NB4 (cell line): ENCODE measurements at places on chromosomes 7 and 10.
A peak's percentile ranks its signal among the peaks of the same experiment; 100 is the strongest.

- no peak for DNase-seq
These were observed 27.2 kb downstream of the CHST15 start for GRCh38 chr10:124066126-124066700.

DNA sequence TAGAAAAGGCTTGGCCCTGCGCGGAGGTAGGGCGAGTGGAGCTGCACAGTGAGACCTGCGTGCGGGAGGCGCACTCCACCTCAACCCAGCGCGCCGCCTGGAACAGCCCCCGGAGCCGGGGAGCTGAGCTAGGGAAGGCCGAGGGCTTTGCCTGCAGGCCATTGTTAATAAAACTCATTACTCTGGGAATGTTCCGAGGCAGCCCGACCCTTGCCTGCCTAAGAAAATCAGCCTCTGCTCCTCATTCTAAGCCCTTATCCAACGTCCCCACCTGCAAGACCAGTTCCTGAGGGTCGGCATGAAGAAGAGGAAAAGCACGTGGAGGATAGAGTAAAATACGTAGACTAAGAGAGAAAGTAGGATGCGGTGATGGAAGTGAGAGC, 55.3 kb downstream of the C7orf25 start:
- no peak for DNase-seq

DNA sequence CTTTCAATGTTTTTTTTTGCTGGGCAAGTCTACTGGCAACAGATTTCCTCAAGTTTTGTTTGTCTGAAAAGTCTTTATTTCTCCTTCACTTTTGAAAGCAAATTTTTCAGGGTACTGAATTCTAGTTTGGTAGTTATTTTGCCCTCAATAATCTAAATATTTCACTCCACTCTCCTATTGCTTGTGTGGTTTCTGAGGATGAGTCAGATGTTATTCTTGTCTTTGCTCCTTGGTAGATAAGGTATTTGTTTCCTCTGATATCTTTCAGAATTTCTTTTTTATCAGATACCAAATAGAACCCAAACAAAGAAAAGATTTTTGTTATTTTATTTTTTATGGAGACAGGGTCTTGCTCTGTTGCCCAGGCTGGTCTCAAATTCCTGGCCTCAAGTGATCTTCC, 99.2 kb upstream of the MALRD1 start:
- DNase-seq: no peak

- DNase-seq: peak; percentile 49
These were observed 19.2 kb downstream of the ITPRIP start for GRCh38 chr10:104318810-104319741.

DNA sequence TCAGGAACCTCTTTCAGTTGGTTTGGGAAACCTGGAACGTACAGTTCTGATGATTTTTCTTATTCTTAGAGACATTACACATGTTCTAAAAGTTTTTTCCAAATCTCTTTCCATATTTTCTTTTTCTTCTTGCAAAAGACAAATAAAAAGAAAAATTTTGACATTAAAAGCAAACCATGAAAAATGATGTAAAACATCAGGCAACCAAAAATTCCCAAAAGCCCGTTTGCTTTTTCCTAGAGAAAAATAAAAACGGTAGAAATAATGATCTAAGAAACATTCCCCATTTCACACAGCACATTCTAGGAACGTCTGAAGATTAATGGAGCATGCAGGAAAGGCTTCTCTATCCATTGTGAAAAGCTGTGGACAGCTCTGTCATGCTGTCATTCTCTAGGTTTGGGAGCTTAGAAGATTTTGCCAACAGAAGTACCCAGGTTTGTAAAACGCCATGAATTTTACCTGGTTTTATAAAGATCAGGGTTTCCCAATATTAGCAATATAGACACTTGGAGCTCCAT, 11.2 kb upstream of the PRTFDC1 start:
- DNase-seq: no peak

GRCh38 chr7:74355091-74355490, 65.9 kb downstream of the CLIP2 start:
- peak; percentile 42 for DNase-seq

GRCh38 chr10:107585630-107586029, 421.1 kb upstream of the SORCS1 start:
- peak; percentile 9 for DNase-seq

GRCh38 chr7:17934094-17934493, 6.2 kb downstream of the SNX13 start:
- no peak for DNase-seq

DNA sequence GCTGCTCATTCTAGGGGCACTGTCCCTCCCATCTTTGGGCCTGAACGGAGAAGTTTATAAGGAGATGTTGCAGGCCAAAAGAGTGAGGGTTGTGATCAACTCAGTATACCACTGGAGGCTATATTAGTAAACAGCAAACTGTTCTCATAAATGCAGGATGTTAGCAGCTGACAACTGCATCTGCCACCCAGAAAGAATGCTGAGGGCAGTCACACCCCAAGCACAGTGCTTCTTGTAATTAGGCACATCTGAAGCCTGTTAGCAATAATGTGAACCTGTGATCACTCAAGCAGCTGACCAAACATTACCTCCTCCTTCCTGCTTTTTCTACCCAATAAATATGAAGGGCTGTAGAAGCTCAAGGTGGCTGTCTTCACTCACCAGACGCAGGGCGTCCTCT, 38.4 kb upstream of the ZNF138 start:
- DNase-seq: no peak

- DNase-seq: no peak
These were observed 11.9 kb upstream of the PLEKHA1 start for GRCh38 chr10:122362621-122363020.

- DNase-seq: peak; percentile 12
These were observed 47.8 kb upstream of the FRMD4A start for GRCh38 chr10:14378387-14378960.

DNA sequence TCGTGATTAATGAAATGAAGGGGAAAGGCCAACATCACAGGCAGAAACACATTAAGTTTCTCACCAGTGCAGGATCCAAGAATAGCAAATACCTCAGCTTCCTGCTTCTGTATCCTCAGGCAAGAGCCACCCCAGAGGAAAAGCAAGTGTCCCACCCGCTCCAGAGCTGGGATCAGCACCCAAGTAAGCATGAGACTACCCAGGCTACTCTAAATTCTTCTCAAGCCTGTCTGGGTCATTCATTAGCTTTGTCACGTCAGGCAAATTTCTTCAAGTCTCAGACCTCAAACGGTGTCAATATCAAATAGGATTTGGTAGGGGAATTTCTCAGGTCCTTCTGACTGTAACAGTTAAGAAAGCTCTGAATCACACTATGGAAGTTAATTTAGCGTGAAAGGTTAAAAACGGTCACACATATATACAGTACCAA, 59.0 kb downstream of the GNA12 start:
- DNase-seq: no peak

DNA sequence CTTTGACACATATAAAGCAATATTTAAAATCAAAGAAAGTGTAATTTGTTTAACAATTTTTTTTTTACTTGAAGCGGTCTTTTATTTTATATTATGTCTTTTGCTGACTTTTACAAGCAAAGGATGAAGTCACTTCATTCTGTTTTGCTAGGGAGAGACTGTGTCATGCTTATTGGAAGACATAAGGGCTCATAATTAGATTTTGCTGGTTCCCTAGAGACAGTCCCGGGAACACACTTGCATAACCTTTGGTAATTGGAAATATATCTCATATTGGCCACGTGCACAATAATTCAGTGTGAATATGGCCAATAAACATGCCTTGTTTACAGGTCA, 448 bp upstream of the NET1 start:
- DNase-seq: no peak

DNA sequence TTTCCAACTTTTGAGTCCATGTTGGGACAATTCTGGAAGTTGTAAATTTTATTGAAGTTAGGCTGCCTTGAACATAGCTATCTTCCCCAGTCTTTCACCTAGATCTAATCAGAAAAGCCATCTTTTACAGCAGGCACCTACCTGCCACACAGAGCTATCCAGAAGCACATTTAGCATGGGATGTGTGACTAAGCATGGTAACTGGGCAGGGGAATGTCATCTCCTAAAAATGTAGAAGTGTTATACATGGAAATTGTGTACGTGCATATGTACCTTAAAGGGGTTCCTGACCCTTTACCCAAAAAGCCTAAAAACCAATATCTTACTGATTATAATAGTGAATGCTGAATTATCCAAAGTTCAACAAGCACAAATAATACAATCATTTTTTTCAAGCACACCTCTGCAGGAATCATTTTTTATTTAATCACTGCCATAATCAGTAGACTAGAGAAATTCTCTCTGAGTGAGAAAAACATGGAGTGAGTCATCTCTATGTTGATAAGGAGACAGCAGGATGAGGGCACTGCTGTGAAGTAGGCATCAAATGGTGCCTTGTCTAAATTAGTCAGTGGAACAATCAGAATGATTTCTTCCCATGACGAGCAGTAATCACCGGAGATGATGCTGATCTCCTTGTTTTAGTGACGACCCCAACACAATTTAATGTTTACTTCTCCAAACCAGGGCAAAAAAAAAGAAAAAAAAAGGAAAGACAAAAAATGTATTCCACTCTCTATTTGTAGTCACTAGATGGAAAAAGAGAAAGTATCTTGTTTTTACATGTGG, 75.9 kb downstream of the SORBS1 start:
- no peak for DNase-seq

- no peak for DNase-seq
These were observed 234.1 kb upstream of the AGK start for GRCh38 chr7:141317033-141317585.

DNA sequence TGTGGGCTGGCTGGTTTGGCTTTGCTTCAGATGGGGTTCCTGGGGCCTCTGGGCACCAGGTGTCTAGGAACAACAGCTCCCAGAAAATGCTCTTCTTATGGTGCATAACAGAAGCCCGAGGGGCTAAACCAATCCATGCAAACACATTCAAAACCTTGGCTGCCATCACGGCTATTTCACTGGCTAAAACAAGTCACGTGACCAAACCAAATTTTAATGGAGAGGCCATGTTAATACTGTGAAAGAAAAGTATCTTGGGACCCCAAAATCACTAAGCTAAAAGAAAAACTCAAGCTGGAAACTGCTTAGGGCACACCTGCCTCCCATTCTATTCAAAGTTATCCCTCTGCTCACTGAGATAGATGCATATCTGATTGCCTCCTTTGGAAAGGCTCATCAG, 19.1 kb upstream of the KCNK18 start:
- DNase-seq: no peak

- DNase-seq: no peak
These were observed 120.4 kb upstream of the SORCS3 start for GRCh38 chr10:104520653-104521052.

DNA sequence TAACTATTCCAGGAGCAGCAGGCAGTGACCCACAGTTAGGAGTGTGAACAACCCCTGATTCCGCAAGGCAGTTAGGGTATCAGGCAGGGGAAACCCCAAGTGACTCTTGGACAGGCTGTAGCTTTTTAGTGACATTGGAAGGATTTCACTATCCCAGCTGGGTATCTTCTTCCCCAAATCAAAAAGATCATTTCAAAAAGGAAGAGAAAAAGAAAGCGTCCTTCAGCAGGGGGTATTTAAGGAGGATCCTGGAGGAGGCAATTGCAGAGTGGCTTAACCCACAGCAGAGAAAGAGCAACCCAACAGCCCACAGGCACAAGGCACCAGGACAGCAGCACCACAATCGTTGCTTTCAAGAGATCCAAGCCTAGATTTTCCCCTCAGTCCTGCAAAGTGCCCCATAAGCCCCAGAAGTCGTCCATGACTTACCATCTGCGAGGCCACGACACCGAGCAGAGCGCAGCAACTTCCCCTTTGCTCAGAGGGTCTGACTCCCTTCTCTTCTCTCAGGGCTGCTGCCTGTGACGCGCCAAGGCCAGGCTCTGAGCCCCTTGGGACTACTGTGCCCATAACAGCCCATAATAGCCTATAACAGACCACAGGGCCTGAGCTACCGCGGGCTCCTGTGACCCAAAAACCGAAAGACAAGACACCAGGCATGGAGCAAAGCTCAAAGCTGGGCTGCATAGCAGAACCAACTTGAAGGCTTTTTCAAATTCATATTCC, 19.8 kb downstream of the PIK3AP1 start:
- DNase-seq: peak; percentile 98

DNA sequence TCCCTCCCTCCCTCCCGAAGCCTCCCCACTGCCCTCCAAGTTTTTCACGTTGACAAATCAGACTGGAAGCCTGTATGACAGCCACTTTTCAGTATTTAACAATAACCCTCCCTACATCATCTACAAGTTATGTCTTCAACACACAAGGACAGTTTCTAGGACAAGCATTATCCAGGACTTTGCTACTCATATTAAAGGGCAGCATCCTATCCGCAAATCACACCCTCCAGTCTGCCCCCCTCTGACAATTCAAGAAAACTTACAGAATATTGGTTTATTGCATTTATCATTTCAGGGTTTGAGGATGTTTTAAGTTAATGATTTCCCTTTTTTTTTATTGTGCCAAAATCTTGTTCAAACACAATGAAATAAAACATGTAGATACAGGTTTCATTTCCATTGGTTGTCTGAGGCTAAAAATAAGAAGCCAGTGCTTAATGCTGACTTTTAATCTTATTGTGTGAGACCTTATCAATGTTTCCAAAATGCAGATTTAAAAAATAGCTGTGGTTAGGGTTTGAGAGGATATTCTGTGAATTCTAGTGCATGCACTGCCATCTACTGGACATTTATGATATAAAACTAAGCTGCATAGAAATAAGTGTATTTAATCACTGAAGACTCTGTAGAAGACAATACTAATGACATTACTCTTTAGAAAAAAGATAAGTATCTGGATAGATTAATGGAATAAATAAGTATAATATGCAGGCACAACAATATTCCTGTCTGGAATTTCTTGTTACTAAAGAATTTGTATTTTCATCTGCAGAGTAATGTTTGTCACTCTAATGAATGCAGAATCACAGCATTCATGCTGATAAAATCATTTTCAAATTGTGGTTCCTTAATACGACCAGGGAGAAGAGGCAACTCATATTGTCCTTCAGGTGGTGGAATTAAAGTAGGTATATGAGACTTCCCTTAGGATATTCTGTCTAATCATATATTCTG, 64.1 kb downstream of the CAV1 start:
- DNase-seq: peak; percentile 62

GRCh38 chr10:70838270-70838805, 22.6 kb downstream of the SGPL1 start:
- DNase-seq: no peak

- DNase-seq: no peak
These were observed 436.7 kb downstream of the IPMK start for GRCh38 chr10:57830877-57831560.

- DNase-seq: no peak
These were observed 58.0 kb upstream of the ELN start for GRCh38 chr7:73969991-73970390.

DNA sequence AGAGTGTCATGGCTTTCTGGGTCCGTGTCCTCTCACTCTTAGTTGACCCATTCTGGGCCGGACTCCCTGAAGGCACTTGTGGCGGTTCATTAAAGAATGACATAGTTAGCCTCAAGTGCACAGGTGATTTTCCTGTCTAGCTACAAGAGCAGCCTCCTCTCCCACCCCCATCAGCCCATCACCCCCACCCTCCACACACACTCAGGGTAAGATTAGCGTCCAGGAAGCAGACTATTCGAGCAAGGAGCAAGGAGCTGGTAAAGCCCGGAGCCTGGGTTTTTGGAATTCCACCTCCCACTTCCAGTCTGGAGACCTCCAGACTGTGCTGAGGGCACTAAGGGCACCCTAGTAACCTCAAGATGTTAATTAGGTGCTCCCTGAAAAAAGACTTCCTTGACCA, 39.5 kb downstream of the TACR2 start:
- no peak for DNase-seq

- peak; percentile 10 for DNase-seq
These were observed 128.3 kb upstream of the MKI67 start for GRCh38 chr10:128254476-128254875.
